ENCODE measurements at places on chromosomes 3 and 15. TPM values are rescaled to one million over a fixed set of nuclear protein-coding genes. Genes with fewer than 3 reads are reported as not detected.

DNA sequence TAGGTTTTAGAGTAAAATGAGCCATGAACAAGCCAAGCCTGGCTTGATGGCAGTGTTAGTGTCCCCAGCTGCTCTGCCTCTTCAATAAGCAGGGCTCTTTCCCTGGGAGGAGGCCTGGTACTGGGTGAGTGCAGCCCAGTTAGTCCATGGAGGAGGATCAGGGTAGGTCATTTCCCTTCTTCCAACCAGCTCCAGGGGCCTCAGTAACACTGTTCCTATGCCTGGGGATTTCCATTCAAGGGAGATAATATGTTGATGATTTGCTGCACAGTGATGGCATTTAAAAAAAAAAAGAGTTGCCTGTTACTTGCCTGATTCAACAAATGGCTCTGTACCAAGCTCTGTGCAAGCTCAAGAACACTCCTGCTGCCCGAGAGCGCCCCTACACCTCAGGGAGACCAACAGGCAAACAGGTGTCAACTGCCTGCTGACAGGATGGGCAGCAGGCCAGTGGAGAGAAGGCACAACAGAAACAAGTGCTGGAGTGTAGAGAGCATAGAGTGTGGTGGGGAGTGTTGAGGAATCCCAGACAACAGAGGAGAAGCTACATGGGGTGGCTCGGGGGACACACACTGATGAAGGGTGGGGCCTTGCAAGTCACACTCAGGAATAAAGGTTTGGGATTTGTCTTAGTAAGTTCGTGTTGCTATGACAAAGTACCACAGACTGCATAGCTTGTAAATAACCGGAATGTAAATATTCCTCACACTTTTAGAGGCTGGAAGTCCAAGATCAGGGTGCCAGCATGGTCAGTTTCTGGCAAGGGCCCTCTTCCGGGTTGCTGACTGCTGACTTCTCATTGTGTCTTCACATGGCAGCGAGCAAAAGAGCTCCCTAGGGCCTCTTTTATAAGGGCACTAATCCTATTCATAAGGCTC is 78.6 kb upstream of the PXYLP1 start:
- H3K4me3 ChIP-seq = no peak overlapping the region
- no peaks in the 10 kb centered on the region for H3K4me1 ChIP-seq
- H3K27me3 ChIP-seq = peaks cover 6% of the 10 kb centered on the region
- no peak overlapping the region for H3K27ac ChIP-seq
- no peak for DNase-seq

- no peaks in the 10 kb centered on the region for H3K27me3 ChIP-seq
- DNase-seq = no peak
- H3K4me3 ChIP-seq = no peak overlapping the region
- H3K4me1 ChIP-seq = no peaks in the 10 kb centered on the region
- no peak overlapping the region for H3K27ac ChIP-seq
- H3K36me3 ChIP-seq = no peaks in the 10 kb centered on the region
Observed at GRCh38 chr15:99123713-99124451, 19.0 kb downstream of the SYNM start.

DNA sequence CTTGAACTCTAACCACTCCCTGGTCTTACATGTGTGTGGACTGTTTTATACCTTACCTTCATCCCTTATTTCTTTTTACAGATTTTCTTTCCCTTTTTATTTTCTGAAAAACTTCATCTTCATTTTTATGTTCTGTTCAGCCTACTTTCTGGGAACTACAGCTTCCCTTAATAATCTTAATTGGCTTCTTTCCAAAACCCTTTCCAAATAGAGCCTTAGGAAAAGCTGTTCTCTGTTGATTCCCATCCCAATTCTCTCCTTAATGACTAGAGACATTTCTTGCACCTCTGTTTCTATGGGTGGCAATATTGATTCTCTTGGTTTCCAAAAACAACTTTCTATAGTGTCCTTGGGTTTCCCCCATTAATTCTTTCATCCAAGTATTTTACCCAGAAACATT is 134.8 kb downstream of the DUT start:
- H3K27me3 ChIP-seq = no peaks in the 10 kb centered on the region
- H3K36me3 ChIP-seq = no peaks in the 10 kb centered on the region
- H3K4me1 ChIP-seq = no peaks in the 10 kb centered on the region
- no peak overlapping the region for H3K27ac ChIP-seq
- no peak for DNase-seq
- H3K4me3 ChIP-seq = no peak overlapping the region

MESP1 gene
- total RNA-seq = 2.4 TPM

TMEM207 gene
- total RNA-seq = not detected

DNA sequence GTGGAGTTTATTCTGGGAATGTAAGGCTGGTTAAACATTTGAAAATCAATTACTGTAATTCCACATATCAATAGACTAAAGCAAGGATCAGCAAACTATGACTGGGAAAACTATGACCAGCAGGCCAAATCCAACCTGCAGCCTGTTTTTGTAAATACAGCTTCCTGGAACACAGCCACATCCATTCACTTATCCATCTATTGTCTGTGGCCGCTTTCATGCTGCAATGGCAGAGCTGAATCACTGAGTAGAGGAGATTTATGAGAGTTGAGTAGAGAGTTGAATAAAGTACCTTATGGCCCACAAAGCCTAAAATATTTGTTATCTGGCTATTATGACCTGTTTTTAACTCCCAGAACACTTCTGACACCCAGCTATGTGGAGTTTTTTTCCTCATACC is 12.2 kb downstream of the MYLK start:
- no peaks in the 10 kb centered on the region for H3K36me3 ChIP-seq
- H3K27me3 ChIP-seq = peaks cover 18% of the 10 kb centered on the region
- H3K4me1 ChIP-seq = peaks cover 5% of the 10 kb centered on the region
- H3K4me3 ChIP-seq = no peak overlapping the region
- H3K27ac ChIP-seq = no peak overlapping the region

PSTPIP1 gene
- 152 TPM for total RNA-seq

DGKG gene
- 0.42 TPM for total RNA-seq

DNA sequence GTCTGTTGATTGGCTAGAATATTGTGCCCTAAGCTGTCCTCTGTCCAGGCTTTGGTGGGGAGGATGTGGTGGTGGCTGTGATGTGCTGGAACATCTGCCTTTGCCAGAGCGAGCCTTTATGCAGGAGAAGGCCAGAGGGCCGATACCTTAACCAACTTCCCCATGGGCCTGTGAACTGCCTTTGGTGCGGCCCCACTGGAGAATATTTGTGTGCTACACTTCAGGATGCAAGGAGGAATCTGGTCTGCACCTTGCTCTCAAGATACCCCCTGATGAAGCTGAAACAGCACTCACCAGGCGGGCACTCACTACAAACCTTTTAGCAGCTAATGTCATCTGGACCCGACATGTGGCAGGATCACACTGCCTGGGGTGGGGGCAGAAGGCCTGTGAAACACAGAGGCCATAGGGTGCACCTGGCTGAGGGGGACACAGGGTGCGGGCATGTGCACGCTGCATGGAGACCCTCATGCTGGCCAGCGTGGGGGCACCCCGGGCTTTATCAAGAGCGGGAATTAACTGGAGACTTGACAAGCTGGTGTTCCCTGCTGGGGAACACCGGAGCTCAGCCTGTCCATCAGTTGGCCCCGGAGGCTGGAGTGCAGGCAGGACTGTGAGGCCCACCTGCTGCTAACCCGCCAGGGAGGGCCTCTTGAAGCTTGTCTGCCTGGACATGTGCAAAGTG is 16.4 kb downstream of the PRR23E start:
- H3K27ac ChIP-seq = no peak overlapping the region
- no peaks in the 10 kb centered on the region for H3K36me3 ChIP-seq
- H3K4me3 ChIP-seq = no peak overlapping the region
- H3K4me1 ChIP-seq = no peaks in the 10 kb centered on the region
- no peak for DNase-seq

GRCh38 chr3:193944518-193944884 is 191.4 kb upstream of the HES1 start:
- no peak overlapping the region for H3K4me3 ChIP-seq
- H3K27me3 ChIP-seq = peaks cover 37% of the 10 kb centered on the region
- H3K4me1 ChIP-seq = no peaks in the 10 kb centered on the region
- DNase-seq = no peak
- H3K36me3 ChIP-seq = no peaks in the 10 kb centered on the region

DNA sequence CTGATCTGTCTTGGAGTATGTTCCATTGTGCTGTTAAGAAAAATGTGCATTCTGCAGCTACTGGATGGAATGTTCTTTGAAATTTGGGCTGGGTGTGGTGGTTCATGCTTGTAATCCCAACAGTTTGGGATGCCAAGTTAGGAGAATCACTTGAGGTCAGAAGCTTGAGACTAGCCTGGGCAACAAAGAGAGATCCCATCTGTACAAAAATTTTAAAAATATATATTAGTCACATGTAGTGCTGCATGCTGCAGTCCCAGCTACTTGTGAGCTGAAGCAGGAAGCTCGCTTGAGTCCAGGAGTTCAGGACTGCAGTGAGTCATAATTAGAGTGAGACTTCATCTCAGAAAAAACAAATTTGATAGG is 62.8 kb upstream of the PLSCR4 start:
- no peaks in the 10 kb centered on the region for H3K27me3 ChIP-seq
- no peak overlapping the region for H3K4me3 ChIP-seq
- H3K4me1 ChIP-seq = no peaks in the 10 kb centered on the region

DNA sequence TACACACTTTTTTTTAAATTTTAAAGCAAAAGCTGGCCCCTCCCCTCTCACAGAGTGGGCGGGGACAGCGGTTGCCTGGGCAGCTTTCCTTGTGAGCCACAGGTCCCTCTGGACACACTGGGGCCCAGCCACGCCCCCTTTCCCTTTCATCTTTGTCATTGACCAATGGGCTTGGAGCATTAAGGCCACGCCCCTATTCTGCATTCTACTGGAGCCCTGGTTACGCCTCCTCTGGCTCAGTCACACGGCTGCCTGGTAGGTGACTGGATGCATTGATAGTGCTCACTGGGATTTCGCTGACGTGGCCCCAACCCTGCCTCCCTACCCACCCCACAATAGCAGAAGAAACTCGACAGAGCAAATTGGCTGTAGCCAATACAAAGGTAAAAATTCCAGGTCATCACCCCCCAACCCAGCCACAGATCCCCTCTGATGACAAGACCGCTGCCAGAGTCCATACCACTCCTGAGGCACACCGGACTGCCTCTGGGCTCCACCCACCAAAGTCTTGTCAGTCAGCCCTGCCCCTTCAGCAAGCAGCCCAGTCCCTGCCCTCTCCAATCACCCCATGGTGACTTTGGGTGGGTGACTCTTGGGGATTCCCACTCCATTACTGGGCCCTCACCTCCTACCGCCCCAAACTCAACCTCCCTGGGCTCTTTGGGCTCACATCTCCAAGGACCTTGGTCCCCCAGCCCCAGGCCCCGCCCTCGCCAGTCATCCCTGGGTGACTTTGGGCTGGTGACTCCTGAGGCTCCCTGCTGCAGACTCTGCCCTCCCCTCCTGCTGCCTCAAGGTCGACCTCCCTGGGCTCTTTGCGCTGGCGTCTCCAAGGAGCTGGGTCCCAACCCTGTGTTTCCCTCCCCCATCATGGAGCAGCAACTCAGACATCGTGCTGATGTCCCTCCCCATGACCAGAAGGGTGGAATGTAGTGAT is 112.2 kb upstream of the FAN1 start:
- peaks cover 12% of the 10 kb centered on the region for H3K27me3 ChIP-seq
- no peaks in the 10 kb centered on the region for H3K4me1 ChIP-seq
- no peak overlapping the region for H3K4me3 ChIP-seq
- H3K36me3 ChIP-seq = no peaks in the 10 kb centered on the region

DNA sequence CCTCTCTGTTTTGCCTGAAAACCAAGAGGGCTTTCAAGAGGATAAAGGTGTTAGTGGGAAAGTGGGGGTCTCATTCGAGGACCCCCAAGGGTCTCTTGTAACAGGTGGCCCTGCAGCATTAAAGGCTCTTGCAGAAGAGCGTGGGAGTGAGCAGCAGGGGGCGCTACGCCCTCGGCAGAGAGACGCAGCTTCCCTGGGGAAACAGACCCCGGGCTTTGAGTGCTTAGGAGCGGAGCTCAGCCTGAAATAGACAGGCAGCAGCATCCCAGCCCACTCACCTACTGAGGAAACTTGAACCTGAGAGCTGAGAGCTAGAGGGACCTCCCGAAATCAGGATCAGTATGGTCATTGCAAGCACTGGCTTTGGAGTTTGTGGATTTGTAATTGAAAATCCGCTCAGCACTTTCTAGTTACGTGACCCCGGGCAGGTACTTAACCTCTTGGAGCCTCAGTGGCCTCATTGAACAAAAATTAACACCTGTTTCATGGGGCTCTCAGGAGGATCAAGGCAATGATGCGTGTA is 25.7 kb downstream of the RPLP1 start:
- peaks cover 6% of the 10 kb centered on the region for H3K36me3 ChIP-seq
- DNase-seq = peak; percentile 52
- H3K27ac ChIP-seq = no peak overlapping the region

TMA7 gene
- 285 TPM for total RNA-seq

DNA sequence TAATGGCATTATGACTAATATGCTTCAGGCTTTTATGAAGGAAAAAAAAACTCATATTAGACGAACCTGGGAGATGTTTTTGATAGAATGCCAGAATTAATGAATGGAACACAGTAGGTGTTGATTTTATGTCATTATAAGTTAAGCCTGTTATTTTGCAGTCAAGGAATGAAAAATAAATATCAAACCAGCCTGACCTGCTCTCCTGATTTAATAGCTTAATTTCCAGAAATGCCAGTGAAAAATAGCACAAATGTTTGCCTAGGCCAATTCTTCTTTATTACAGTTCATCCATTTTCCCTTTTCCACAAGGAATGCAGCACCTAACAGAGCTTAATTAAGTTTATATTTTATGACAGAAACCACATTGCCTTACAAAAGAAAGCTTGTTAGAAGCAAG is 292.0 kb downstream of the TBL1XR1 start:
- H3K36me3 ChIP-seq = no peaks in the 10 kb centered on the region
- H3K4me1 ChIP-seq = no peaks in the 10 kb centered on the region
- H3K4me3 ChIP-seq = no peak overlapping the region
- H3K27ac ChIP-seq = no peak overlapping the region
- no peaks in the 10 kb centered on the region for H3K27me3 ChIP-seq

DNA sequence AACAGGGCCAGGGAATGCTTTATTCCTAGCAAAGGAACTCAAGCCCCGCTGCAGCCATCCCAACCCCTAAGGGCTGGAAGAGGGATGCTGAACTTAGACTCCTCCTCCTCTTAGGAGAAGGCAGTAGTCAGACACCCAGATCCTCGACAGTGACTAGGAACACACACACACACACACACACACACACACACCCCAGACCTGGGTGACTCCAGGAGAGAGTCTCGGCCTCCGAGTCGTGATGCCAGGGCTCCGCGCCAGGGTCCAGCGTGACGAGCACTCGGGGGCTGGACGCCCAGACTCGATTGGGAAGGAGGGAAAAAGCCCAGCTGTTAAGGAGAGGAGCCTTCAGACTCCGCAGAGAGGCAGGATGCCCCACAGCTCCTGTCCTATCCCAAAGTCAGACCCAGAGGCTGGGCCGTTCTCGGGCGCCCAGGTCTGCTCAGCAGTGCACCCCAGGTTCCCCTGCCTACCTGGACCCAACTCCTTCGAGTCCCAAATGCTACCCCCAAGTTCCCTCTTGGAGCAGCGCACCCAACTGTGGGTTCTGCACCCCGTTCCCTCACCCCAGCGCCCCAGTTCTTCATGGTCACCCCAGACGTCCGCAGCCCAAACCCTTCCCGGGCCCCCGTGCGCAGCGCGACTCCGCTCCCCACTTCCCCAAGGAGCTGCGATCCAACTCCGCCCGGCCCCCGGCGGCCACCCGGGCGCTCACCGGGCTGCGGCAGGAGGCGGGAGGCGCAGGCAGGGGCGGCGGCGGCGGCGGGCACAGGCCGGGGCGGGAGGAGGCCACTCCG is 421 bp downstream of the BMF start:
- H3K4me3 ChIP-seq = peak overlapping the region; percentile 90
- peaks cover 45% of the 10 kb centered on the region for H3K4me1 ChIP-seq
- H3K36me3 ChIP-seq = no peaks in the 10 kb centered on the region

- H3K27ac ChIP-seq = no peak overlapping the region
- no peak overlapping the region for H3K4me3 ChIP-seq
- no peaks in the 10 kb centered on the region for H3K36me3 ChIP-seq
- no peak for DNase-seq
- no peaks in the 10 kb centered on the region for H3K4me1 ChIP-seq
Observed at GRCh38 chr3:169072494-169072893, 591.0 kb downstream of the MECOM start.

All from activated T-cell treated with anti-CD3 and anti-CD28 coated beads, Interleukin-2, amount 50 U/mL, for 72 hours (primary cell).